Psoas muscle (tissue), 8 donors: ENCODE measurements at places on chromosomes 3 and 15. TPM values are rescaled to one million over a fixed set of nuclear protein-coding genes. Genes with fewer than 3 reads are reported as not detected.

The SPTBN5 gene
- 0.22 TPM for total RNA-seq

The PAQR5 gene
- total RNA-seq: not detected

The GALK2 gene
- 21.3 TPM for total RNA-seq

DNA sequence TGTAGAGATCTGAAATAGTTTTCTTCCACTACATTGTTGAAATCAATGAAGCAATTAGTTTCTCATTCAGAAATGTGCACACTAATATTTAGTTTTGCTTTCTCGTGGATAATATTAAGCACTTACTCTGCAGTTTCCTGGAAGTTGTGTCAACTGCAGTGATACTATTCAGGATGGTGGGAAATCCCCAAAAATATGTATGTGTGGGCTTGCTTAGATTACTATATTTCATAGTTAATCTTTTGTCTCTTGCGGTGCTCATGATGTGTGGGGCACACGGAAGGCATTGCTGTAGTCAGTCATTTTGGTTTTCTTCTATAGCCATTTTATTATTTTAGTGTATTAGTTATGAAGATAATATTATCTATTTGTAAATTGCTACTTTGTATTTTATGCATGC is 19.7 kb downstream of the RAB11A start:
- no peak for DNase-seq

DNA sequence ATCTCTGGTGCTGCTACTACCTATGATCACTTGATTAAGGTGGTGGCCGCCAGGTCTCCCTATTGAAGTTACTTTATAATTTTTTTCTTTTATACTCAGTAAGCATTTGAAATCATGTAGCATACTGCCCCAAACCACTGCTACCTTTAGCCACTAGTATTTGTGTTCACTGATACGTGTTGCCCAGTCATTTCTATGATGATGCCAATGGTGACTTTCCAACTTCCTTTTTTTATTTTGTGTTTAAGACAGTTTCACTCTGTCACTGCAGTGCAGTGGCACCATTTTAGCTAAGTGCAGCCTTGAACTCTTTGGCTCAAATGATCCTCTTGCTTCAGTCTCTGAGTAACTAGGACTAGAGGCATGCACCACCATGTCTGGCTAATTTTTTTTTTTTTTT is 598.2 kb downstream of the NAALADL2 start:
- no peak for DNase-seq

DNA sequence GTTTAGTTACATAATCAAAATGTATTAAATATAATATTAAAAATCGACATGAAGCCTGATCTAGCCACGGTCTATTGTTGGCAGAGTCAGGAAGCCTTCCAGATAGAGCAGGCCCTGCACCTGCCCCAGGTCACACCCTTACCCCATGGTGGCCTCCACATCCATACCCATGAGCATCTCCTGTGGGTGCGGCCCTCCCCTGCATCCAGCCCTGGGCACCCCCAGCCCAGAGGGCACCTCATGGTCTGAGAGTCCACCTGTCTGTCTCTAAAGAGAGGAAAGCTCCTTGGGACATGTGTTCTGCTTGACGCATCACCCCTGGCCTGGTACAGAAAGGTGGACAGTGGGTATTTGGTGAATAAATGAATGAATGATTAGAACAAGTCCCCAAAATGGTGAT is 37.2 kb upstream of the CSPG4 start:
- DNase-seq: no peak

- no peak for DNase-seq
These were observed 32.5 kb upstream of the TP63 start for GRCh38 chr3:189598530-189599225.

- DNase-seq: no peak
These were observed 141.5 kb downstream of the SSR3 start for GRCh38 chr3:156413293-156413892.
